ENCODE measurements at places on chromosomes 7 and 10. TPM values are rescaled to one million over a fixed set of nuclear protein-coding genes. Genes with fewer than 3 reads are reported as not detected.

The RPEL1 gene
- polyA plus RNA-seq: not detected

The UCN3 gene
- not detected for polyA plus RNA-seq

The LIPM gene
- polyA plus RNA-seq: not detected

The ASB15 gene
- 0.28 TPM for polyA plus RNA-seq

The BTBD16 gene
- polyA plus RNA-seq: not detected

The PTPN12 gene
- polyA plus RNA-seq: 19.0 TPM

The AGAP3 gene
- polyA plus RNA-seq: 15.5 TPM

The ALOX5 gene
- polyA plus RNA-seq: 0.27 TPM

The CLDN15 gene
- not detected for polyA plus RNA-seq

The CALHM3 gene
- polyA plus RNA-seq: not detected

The FBH1 gene
- polyA plus RNA-seq: 37.9 TPM

The ECHDC3 gene
- not detected for polyA plus RNA-seq

The RET gene
- 28.6 TPM for polyA plus RNA-seq

The PRRT4 gene
- polyA plus RNA-seq: 2.1 TPM

The DKK1 gene
- polyA plus RNA-seq: not detected

The IGF2BP3 gene
- polyA plus RNA-seq: not detected

The ATE1 gene
- 20.2 TPM for polyA plus RNA-seq

The NODAL gene
- polyA plus RNA-seq: 0.99 TPM

The STYXL1 gene
- 19.5 TPM for polyA plus RNA-seq

The TLL2 gene
- polyA plus RNA-seq: not detected

The DLG5 gene
- 0.12 TPM for polyA plus RNA-seq

The SYT15 gene
- polyA plus RNA-seq: 0.81 TPM

The MAGI2 gene
- 67.8 TPM for polyA plus RNA-seq

The PLXDC2 gene
- polyA plus RNA-seq: 105 TPM

The CCDC3 gene
- 1.6 TPM for polyA plus RNA-seq

The FAM237B gene
- polyA plus RNA-seq: not detected

The TMEM176A gene
- polyA plus RNA-seq: not detected

The ING3 gene
- 64.3 TPM for polyA plus RNA-seq

The HECW1 gene
- polyA plus RNA-seq: 12.2 TPM

The SGPL1 gene
- polyA plus RNA-seq: 6.1 TPM

The TOMM7 gene
- 1,220 TPM for polyA plus RNA-seq

The FZD1 gene
- polyA plus RNA-seq: 5.5 TPM

The CNOT4 gene
- polyA plus RNA-seq: 103 TPM

Data from Purkinje cell (primary cell).